B cell (primary cell): ENCODE measurements at places on chromosomes 1 and 21.

GRCh38 chr21:42638266-42638863 is 15.1 kb upstream of the PDE9A start:
- DNase-seq = no peak

GRCh38 chr1:246988316-246988715 is 19.5 kb downstream of the ZNF695 start:
- no peak for DNase-seq

- no peak for DNase-seq
Observed at GRCh38 chr1:236768601-236769000, 26.5 kb upstream of the MTR start.

GRCh38 chr21:17139696-17140095 is 373.1 kb upstream of the CXADR start:
- no peak for DNase-seq
